NCI-H69 (cell line): ENCODE measurements at places on chromosomes 7 and 10.

DNA sequence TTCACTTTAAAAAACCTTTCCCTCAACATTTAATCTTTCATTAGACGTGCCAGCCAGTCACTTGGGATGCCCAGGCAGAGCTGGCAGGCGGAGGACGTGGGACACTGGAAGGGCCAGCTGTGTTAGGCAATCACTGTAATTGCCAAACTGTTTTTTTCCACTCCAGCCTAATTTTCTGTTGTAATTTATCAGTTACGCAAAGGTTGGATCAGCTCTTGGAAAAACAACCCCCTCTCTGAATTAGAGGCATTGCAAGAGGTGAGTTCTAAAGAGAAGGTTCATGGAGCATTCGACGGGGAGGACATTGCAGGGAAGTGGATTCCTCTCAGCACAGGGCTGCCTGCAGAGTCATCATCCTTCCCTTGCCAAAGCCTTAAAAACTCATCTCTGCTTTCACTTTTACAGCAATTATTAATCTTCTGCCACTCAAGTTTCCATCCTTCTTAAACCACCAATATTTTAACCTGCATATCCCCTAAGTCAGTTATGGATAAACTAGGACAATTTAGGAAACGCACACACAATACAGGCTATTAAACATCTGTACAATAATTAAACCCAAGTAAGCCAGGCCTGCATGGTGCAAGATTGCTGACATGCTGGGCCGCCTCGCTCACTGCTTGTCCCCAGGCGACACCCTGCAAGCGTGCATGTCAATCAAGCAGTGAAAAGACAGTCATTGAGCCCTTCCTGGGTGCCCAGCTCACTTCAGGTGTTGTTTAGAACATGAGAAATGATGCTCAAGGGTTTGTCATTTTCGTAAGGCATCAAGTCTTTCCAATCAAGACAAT lies 272.3 kb upstream of the RNF32 start:
- DNase-seq, result no peak

GRCh38 chr7:148813890-148814289 lies 70.2 kb downstream of the EZH2 start:
- DNase-seq, result no peak

GRCh38 chr7:121344093-121344492 lies 15.3 kb downstream of the WNT16 start:
- no peak for DNase-seq

GRCh38 chr10:48302515-48303476 lies 3.7 kb upstream of the MAPK8 start:
- no peak for DNase-seq

DNA sequence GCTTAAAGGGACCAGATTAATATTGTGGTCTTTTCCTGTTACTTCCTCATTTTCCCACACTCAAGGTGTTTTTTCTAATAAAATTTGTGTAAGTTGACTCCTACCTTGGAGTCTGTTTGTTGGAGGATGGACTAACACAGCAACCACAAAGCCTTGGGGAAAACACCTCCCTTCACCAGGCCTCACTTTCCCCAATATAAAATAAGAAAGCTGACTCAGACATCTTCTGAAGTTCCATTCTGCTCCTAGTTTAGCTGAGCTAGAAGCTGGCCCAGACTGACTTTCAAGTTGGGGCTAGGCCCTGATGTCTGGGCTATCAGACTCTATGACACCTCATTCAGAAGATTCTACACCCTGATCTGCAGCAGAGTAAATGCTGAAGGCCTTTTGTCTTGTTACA lies 73.0 kb upstream of the ADRB1 start:
- no peak for DNase-seq

DNA sequence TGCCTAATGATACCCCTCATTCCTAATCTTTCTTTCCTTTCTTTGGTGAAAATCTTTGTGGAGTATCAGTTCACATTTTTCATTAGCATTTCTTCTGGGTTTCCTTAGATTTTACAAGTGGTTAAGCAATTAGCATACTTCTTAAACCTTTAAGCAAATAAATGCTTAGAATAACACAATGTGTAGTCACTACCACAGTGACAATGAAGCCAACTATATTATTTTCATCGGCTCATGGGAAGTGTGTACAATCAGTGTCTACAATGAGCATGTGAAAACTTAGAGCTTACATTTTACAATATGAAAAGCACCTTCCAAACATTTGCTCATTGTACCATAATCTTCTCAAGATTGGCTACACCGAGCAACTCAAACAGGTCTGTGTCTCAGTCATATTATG lies 176.2 kb upstream of the PLXNA4 start:
- DNase-seq, result no peak

DNA sequence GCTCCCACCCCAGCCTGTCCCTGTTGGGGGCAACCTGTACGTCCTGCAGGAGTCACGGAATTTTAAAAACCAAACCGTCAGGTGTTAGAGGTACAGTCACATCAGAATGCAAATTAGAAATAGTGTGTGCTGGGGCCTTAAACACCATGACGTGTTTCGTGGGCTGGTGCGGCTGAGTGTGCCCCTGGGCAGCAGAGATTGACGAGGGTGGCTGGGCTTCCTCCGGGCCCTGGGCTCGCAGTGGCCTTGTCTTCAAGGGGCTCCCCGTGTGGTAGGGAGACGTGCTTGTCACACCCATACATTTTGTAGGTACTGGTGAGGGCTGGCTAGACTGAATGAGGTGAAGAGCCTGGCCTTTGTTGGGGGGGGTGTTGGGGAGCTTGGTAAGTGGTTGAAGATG lies 7.6 kb downstream of the MGMT start:
- DNase-seq, result no peak

GRCh38 chr7:4209126-4209525 lies 473.0 kb upstream of the FOXK1 start:
- DNase-seq, result no peak

DNA sequence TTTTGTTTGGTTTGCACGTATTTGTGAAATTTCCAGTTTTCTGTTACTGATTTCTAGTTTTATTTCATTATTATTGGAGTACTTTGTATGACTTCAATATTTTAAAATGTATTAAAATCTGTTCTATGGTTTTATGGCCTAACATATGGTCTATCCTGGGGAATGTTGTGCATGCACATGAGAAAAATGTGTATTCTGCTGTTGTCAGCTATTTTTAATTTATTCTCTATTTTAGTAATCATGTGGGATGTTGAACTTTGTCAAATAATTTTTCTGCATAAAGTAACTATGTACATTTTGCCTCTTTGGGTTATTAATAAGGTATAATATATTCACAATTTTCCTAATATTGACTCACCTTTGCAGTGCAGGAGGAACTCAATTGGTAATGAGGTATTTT lies 46.7 kb downstream of the EBLN1 start:
- no peak for DNase-seq

- no peak for DNase-seq
Measured at GRCh38 chr7:28815369-28815927, 142.7 kb downstream of the TRIL start.

DNA sequence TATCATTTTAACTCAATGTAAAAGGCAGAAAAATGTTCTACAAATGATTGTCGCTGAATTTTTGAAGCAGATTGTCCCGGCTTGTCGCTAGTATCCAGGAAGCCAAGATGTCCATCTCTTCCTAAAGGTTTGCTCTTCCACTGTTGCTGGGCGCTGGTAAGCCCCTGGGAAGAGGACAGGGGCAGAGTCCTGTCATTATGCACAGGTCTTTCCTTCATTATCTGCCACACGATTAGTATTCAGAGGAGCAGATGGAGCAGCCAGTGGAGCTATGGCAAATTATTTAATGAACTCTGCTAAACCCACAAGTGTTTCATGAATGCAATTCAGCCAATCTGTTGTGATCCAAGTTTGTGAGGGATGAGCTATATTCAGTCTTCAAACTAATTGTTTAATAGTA lies 499.1 kb upstream of the NRP1 start:
- no peak for DNase-seq

DNA sequence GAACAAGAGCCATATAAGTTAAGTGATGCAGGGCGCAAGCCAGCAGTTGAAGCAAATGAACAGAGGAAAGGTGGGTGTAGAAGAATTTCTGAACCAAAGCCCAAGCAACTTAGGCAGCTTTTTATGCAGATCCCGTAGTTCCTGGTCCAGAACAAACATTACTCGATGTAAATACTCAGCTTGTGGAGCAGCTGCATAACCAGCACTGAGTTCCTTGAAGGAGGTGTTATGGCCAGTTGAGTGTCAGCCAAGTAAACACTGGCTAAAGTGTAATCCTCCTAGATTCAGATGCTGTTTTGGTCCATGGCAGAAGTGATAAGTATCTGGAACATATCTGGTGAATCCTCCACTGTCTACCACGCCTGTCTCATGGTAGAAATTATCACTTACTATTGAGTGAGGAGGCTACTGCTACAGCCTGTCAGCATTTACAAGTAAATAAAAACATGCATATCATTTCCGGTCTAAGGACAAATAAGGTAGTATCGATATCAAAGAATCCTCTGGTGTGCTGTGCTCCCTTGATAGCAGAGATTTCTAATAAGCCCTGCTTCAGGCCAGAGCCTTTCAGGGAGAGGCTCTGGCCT lies 213.9 kb downstream of the DYNC1I1 start:
- DNase-seq, result no peak

- DNase-seq, result no peak
Measured at GRCh38 chr7:124652237-124652636, 113.4 kb downstream of the GPR37 start.

DNA sequence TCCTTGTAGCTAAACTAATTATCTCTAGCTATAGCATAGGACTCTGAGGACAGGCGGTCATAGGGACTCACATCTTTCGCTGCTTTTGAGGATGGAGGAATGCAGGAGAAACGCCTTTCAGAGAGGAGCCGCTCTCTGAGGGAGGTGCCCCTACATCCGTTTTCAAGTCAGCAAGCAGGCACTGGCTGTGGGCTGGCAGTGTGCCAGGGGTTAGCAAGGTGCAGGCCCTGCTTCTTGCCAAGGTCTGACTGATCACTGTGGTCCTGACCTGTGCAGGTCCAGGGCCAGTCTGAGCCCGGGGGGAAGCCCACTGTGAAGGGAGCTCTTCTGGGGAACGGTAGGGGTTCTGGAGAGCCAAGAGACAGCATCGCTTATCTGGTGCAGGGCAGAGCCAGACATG lies 89.4 kb downstream of the SH3PXD2A start:
- DNase-seq, result peak; percentile 9

DNA sequence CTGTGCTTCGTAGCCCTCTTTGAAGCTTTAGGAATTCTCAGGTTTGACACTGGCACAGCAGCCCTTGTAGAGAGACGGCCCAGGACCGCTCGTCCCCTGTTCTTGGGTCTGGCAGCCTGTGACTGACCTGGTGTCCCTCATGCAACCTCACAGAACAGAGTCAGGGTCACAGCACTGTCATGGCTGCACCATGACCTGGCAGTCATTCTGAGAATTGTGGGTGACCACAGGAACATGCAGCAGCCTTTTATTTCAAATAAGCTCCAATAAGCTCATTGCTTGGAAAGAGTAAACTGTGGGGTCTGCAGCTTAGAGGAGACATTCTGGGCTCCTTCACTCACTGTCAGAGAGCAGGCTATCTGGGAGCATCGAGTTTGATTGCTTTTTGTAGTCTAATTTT lies 42.5 kb downstream of the MYO1G start:
- DNase-seq, result no peak

GRCh38 chr7:22980422-22980821 lies 33.5 kb downstream of the HYCC1 start:
- DNase-seq, result no peak

- DNase-seq, result no peak
Measured at GRCh38 chr7:3055626-3056025, 12.0 kb upstream of the CARD11 start.

DNA sequence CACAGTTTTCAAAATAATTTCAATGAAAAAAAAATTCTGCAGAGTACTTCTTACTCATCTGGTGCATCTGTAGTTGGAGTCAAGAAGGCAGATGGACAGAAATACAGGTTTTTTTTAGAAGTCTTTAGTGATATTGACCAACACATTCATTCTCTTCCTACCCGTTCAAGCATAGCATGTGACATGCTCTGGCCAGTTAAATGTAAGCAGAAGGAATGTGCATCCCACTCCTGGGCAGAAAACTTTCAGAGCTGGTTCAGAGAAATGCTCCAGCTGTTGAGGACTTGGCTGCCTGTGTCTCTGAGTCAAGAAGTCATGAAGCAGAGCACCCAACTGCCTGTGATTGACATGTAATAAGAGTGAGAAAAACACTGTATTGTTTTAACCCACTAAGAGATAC lies 665.3 kb upstream of the IGFBP3 start:
- DNase-seq, result no peak

DNA sequence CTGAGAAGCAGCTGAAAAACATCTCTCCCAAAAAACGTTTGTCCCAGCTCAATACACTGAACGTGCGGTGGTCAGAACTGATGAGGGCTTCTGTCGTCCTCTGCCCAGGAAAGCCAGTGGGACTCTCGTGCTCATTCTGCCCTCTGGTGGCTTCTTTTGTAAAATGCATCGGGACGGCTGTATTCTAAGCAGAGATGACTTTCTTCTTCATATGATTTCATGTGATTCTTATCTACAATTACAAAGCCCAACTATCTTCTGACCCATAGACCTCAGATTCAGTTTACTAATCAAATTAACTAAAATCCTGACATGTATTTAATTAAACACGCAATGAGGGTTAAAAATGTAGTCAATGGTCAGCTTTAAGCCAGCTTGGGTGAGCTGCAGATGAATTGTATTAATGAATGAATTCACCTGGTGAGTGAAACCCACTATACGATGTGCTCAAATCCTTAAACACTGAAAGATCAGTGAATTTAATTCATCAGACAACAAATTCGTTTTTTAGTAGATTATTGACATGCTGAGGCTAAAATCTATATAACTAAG lies 117.6 kb upstream of the FAM204A start:
- DNase-seq, result peak; percentile 88

- DNase-seq, result no peak
Measured at GRCh38 chr10:76892766-76893479, 744.7 kb downstream of the KCNMA1 start.

DNA sequence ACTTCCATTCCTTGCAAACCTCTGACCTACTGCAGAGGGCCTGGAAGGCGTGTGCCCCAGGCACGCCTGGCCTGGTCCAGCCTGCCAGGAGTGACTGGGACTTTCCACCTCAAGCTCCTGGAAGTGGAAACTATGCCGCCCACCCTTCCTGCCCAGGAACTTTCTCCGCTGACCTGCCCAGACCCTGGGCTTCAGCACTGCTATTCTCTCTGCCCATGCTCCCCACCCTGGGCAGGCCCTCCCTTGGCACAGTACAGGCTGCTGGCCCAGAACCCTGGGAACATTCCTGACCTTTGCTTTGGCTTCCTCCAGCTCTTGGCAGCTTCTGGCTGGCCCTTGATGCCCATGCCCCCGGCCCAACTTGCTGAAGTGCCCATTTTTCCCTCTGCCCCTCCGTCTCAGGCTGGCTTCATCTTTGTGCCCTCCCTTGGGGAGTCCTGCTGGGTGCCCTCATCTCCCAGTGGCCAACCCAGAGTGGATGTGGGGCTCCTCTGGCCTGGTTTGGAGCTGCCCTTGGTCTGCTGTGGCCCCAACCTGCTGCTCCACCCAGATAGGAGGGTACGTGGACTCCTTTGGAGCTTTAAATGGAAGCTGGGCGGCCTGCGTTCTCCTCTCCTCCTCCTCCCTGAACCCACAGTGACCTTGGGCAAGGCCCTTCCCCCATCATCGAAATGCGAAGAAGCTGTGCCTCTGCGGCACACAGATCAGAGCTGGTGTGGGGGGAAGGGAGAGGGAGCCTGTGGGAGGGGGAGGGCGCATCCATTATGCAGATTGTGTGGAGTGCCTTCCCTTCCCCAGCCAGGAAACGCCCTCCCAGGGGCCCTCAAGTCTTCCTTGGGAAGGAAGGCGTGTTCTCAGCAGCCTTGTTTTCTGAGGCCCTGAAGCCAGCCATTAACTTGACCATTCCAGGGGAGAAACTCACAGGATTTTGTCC lies 3.4 kb downstream of the MMRN2 start:
- no peak for DNase-seq
